ENCODE measurements at places on chromosomes 3 and 15.

DNA sequence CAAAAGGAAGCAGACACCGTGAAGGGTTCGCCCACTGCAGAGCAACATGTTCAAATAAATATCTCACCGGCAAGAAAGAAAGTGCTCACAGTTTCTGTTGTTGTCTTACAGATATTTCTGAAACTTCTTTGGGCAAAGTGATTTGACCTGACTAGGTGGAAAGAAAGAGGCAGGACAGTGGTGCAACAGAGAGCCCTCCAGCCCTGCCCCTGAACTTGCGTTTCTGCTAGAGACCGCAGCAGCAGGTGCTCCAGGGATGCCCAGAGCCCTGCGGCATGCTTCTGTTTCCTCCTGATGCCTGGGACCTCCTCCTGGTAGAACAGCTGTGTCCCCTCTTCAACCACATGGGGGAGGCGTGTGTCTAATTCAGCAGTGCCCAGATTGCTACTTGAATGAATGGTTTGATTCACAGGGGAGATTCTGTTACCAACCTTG is 123.4 kb downstream of the ATP10A start:
- no peak for DNase-seq

DNA sequence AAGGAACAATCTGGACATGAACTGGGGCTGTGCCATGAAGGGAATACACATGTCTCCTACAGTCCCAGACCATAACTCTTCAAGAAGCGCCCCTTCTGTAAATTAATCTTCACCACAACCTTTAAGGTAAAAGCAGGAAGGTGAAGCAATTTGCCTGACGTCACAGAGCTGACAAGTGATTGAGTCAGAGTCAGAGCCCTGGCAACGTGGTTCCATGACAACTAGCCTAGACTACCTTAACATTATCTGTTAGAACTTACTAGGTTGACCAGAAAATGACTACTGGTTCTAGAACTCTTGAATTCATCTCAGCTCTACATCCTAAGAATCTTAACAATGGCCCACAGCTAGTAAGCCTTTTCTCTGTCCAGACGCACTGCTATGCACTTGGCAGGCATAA is 124.6 kb downstream of the NTRK3 start:
- DNase-seq: no peak

GRCh38 chr3:81749265-81749664 is 12.2 kb downstream of the GBE1 start:
- no peak for DNase-seq

GRCh38 chr3:64046996-64047594 is 23.8 kb upstream of the PSMD6 start:
- DNase-seq: no peak

- no peak for DNase-seq
Measured at GRCh38 chr3:18657858-18658820, 233.0 kb upstream of the SATB1 start.

DNA sequence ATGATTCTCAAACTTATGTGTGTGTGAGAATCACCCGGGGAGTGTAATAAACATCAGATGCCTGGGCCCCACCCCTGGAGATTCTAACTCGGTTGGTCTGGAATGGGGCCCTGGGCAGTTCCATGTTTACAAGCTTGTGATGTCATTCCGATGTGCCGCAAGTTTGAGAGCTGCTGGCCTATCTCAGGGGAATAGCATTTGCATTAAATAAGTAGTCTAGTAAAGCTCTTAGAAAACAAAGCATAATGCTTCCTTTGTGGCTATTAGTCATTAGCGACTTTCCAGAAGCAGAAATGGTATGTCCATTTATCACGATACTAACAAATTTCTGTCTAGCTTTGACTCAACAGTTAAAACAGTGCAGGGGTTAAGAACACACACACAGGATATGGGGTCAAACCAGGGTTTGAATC is 20.9 kb downstream of the PGBD4 start:
- DNase-seq: no peak

GRCh38 chr15:93831641-93832040 is 399.7 kb upstream of the MCTP2 start:
- no peak for DNase-seq

DNA sequence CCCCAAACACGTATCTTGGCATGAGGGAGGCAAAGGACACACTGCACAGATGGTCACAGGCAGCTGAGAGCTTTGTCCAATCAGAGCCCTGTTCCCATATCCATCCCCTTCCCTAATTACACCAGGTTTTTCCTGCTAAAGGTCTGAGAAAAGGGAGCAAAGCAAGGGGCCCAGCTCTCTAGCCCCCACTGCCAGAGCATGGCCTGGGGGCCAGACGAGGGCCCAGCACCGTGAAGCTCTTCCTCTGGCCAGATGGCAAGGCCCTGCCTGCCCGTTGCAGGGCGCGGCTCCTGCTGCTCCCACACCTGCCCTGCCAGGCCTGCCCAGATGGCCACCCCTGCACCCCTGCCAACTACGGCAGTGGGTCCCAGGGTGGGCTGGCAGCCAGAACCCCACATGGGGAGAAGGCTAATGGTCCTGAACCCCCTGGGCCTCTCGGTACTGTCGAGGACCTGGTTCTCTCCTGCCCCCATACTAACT is 3.2 kb downstream of the SHF start:
- DNase-seq: no peak

DNA sequence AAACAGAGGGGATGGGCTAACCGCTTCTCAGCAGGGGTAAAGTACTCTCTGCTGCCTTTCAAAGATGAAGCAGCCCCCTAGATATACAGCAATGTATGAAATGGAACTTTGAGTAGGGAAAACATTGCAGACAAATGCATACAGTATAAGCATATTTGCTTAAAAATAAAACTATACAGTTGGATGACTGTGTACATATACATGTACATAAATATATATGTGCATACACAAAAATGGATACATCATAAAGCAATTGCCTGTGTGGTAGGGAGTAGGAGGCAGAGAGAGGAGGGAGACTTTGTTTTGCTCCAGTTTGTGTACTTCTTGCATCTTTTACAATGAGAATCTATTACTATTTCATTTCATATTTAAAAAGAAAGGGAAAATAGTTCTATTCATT is 28.4 kb downstream of the NSMCE3 start:
- no peak for DNase-seq

DNA sequence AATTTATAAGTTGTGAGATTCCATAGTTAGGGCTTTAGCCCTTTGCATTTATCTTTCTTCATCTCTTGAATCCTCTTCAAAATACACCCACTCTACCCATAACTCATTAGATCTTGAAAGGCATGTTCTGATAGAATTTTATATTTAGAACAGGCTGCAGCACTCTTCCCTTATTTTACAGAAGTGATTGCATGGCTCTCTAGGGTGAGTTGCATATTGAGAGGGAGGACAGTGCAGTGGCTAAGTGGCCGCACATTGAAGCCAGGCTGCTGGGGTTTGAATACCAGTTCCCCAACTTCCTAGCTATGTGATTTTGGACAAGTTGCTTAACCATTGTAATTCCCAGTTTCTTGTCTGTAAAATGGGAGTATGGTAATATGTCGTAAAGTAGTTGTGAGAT is 2.5 kb downstream of the CD86 start:
- DNase-seq: no peak

DNA sequence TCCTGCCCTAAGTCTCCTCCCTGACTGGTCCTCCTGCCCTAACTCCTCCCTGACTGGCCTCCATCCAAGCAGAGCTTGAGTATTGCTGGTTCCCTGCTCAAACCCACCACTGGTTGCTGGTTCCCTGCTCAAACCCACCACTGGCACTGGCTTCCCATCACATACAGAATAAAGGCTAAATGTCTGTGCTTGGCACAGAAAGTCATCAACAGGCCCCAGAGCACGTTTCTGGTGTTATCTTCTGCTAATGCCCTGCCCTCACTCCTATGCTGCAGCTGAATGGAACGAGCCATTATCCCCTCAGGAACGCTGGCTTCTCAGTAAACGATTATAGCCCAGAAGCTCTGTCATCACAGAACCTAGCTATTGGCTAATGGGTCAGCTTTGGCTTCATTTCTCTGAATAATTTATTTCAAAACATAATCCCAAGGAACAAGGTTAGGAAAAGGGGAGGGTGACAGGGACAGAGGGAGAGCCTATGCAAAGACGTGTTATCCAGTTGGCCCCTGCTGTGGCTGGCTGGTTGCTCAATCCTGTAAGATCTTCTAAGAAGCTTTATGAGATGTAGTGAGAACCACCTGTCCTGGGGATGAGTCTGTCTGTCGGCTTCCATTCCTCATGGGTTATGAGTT is 6.3 kb upstream of the MUC20 start:
- DNase-seq: no peak

GRCh38 chr15:67193223-67193990 is 61.1 kb downstream of the AAGAB start:
- DNase-seq: no peak

GRCh38 chr15:88004399-88004798 is 252.1 kb downstream of the NTRK3 start:
- DNase-seq: no peak

GRCh38 chr3:105388176-105388575 is 21.5 kb downstream of the ALCAM start:
- no peak for DNase-seq

DNA sequence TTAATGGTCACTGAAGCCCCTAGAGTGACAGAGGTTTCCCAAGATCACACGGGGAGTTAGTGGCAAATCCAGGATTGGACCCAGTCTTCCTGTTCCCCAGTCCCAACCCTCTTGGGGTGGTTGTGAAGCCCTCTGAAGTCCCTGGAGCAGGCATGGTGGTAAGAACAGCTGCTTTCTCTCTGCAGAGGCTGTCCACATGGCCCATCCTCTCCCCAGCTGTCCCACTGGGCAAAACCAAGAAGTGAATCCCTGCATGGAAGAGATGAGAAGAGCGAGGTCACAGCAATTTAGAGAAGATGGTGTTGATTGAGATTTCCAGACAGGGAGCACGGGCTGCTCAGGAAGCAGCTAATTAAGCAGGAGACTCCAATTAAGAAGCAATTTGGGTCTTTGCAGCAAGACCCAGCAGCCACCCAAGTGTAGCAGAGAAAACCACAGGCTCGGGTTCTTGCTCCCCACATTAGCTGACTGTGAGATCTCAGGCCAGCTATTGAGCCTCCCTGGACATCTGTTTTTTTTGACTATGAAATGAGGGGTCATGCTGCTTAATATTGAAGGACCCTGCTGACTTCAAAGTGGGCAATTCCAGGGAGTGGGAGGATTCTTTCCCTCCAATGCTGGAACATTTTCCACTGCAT is 14.8 kb upstream of the HDAC11 start:
- DNase-seq: no peak

- no peak for DNase-seq
Measured at GRCh38 chr15:81189583-81190283, 6.9 kb upstream of the IL16 start.

DNA sequence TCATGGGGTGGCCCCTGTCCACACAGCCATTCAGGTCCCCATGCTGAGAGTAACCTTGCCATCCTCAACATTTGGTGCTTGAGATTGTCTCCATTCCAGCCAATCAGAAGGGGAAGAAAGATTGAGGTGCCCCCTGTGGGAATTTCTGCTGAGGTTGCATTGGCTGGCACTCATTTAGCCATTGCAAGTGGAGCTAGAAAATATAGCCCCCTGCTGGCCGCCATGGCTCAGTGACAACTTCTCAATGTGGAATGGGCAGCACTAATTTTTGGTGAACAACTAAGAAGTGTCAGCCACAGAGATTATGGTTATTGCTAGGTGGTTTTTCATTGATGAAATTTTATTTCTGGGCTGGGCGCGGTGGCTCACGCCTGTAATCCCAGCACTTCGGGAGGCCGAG is 22.0 kb downstream of the COL6A6 start:
- DNase-seq: peak; percentile 66

DNA sequence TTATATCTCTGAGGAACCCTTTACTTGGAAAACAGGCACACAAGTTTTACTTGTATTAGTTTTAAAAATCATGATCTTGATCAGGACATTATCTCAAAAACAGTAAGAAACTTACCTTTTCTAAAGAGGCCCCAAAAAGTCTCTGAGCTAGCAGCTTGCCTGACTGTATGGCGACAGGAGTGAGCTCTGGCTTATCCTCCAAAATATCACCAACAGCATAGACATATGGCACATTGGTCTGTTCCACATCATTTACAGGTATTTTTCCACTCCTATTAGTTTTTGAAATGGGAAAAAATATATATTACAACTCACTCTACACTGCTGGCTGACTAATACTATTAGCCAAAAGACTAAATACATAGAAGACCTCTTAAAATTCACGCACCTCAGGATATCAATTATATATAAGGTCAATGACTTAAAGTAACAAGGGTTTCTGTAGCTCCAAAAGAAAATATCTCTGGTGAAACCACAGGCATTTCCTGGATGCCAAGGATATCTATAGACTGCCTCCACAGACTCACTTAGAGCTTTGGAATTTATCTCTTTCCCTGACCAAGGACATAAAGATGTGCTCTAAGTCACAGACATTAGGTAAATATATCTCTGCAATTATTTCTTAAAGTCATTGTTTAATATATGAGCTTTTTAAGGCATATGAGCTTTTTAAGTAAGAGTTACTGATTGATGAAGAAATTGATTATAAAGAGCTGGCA is 33.1 kb downstream of the TXNRD3 start:
- DNase-seq: no peak

DNA sequence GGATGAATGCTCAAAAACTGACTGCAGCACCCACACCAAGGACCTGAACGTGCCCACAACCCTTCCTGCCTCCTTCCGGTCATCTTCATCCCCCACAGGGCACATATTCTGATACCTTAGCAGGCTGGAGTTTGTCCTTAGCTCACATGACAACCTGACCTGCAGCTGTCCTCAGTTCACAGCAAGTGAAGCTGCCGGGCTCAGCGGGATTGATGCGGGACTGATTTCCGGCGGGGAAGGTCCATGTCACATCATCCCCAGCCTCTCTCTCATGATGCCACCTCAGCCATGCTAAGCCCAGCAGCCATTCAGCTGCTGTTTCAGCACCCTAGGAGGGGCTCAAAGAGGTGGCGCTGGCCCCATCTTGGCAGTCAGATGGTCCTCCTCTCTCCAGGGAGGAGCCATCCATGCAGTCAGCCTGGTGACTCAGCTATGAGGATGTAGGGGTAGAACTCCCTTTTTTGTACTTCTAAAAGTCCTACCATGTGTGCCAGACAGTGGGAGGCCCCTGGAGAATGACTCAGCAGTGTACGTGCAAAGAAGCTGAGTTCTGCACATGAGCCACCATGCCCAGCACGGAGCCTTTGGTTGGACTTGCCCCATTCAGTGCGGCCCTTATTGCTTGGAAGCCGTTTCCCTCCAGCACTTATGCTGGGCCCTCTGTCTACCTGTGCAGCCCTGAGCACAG is 9.5 kb downstream of the CA12 start:
- DNase-seq: peak; percentile 80

- no peak for DNase-seq
Measured at GRCh38 chr3:65963787-65964677, 74.7 kb downstream of the MAGI1 start.

DNA sequence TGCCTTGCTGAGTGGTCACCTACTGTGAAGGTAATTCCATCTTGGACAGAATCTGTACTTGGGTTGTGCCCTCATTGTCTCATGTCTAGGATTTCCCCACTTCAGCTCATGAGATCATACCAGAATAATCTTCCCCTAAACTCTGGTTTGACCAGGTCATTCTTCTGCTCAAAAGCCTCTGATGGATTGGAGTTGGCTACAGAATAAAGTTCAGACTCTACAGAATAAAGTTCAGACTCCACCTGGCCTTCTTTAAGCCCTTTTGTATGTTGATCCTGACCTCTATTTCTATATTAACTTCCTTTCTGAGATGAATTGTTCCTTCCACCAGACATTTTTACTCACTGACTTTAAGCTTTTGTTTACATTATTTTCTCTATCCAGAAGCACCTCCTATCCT is 6.4 kb upstream of the GLCE start:
- DNase-seq: no peak

- DNase-seq: no peak
Measured at GRCh38 chr3:24046214-24046613, 101.1 kb downstream of the NR1D2 start.

GRCh38 chr3:122496508-122496907 is 18.2 kb downstream of the KPNA1 start:
- DNase-seq: no peak

- no peak for DNase-seq
Measured at GRCh38 chr15:70347321-70348225, 249.9 kb upstream of the TLE3 start.
